ENCODE measurements at places on chromosomes 4 and X.
A peak's percentile ranks its signal among the peaks of the same experiment; 100 is the strongest.

GRCh38 chr4:177287255-177287654, 22.4 kb upstream of the NEIL3 start:
- H3K4me3 ChIP-seq = no peak overlapping the region
- no peaks in the 10 kb centered on the region for H3K4me1 ChIP-seq
- no peaks in the 10 kb centered on the region for H3K27me3 ChIP-seq

GRCh38 chrX:154649503-154650220, 3.7 kb downstream of the CTAG2 start:
- DNase-seq = no peak
- H3K27me3 ChIP-seq = no peaks in the 10 kb centered on the region
- no peak overlapping the region for H3K27ac ChIP-seq

DNA sequence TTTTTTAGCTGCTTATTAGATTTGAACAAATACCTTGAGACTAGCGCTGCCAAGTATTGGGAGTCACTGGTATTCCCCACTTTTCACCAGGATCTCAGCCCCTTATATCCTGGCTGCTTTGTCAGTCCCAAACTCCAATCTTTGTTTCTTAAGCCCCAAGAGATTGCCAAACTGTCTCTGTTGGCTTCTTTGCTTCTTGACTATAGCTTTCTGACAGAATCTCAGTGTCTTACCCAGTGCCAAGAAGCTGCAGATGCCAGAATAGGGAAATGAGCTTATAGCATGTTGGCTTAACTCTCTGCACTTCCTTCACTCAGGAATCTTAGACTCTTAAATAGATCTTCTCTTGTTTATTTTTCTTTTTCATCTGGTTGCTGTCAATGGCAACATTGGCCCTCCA, 297.5 kb upstream of the DCAF8L1 start:
- H3K36me3 ChIP-seq = no peaks in the 10 kb centered on the region
- no peak overlapping the region for H3K27ac ChIP-seq
- H3K4me1 ChIP-seq = no peaks in the 10 kb centered on the region
- no peak for DNase-seq
- no peaks in the 10 kb centered on the region for H3K27me3 ChIP-seq
- no peak overlapping the region for H3K4me3 ChIP-seq

DNA sequence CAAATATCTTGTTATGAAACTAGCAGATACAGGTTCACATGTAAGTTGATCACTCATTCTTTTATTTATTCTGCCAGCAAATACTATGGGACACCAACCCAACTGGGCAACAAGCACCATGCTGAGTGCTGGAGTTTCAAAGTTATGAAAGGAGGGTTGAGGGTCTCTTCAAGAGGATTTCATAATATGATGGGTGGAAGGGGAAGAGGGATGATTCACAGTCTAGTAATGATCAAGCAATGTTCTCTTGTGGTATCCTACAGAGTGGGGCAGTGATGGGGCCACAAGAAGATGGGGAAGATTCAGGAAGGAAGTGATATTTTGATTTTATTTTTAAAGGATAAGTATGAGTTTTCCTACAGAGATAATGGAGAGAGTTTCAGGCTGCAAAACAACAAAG, 46.2 kb upstream of the TXK start:
- H3K4me3 ChIP-seq = no peak overlapping the region

DNA sequence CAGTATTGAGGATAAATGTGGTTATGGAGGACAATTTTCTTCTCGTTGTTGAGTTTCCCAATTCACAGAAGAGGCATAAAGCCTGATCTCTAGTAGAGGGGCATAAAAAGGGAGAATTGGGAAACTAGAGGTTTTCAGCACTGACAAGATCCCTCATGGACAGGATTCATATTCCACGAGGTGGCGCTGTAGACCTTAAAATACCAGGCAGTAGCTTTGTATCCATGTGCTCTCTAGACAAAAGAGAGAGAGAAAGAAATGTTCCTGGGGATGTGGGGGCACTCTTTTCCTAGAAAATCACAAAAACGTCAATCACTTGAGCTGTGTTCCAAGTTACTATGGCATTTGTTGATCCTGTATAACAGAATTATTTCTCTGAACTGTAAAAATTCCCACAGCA, 128.3 kb downstream of the MAGEE1 start:
- DNase-seq = peak; percentile 86
- H3K36me3 ChIP-seq = no peaks in the 10 kb centered on the region
- H3K4me3 ChIP-seq = no peak overlapping the region

GRCh38 chr4:20423420-20423819, 171.7 kb downstream of the SLIT2 start:
- H3K27ac ChIP-seq = no peak overlapping the region
- no peak for DNase-seq
- H3K27me3 ChIP-seq = no peaks in the 10 kb centered on the region
- no peaks in the 10 kb centered on the region for H3K36me3 ChIP-seq
- H3K4me1 ChIP-seq = peaks cover 4% of the 10 kb centered on the region

GRCh38 chrX:69503228-69503781, 821 bp upstream of the NALF2 start:
- DNase-seq = peak; percentile 64
- H3K27me3 ChIP-seq = no peaks in the 10 kb centered on the region
- H3K4me1 ChIP-seq = no peaks in the 10 kb centered on the region
- H3K27ac ChIP-seq = no peak overlapping the region
- H3K36me3 ChIP-seq = no peaks in the 10 kb centered on the region

GRCh38 chrX:10847333-10847732, 226.9 kb upstream of the MID1 start:
- no peak for DNase-seq
- H3K27me3 ChIP-seq = no peaks in the 10 kb centered on the region
- H3K36me3 ChIP-seq = no peaks in the 10 kb centered on the region
- H3K4me1 ChIP-seq = no peaks in the 10 kb centered on the region
- no peak overlapping the region for H3K4me3 ChIP-seq
- no peak overlapping the region for H3K27ac ChIP-seq

All from Karpas-422 (cell line).